ENCODE measurements at places on chromosomes 2 and 18.

- no peak overlapping the region for H3K4me3 ChIP-seq
- H3K4me1 ChIP-seq: peaks cover 27% of the 10 kb centered on the region
- DNase-seq: no peak
- H3K27me3 ChIP-seq: no peaks in the 10 kb centered on the region
- H3K36me3 ChIP-seq: no peaks in the 10 kb centered on the region
Measured at GRCh38 chr2:235024191-235024860, 72.5 kb downstream of the SH3BP4 start.

DNA sequence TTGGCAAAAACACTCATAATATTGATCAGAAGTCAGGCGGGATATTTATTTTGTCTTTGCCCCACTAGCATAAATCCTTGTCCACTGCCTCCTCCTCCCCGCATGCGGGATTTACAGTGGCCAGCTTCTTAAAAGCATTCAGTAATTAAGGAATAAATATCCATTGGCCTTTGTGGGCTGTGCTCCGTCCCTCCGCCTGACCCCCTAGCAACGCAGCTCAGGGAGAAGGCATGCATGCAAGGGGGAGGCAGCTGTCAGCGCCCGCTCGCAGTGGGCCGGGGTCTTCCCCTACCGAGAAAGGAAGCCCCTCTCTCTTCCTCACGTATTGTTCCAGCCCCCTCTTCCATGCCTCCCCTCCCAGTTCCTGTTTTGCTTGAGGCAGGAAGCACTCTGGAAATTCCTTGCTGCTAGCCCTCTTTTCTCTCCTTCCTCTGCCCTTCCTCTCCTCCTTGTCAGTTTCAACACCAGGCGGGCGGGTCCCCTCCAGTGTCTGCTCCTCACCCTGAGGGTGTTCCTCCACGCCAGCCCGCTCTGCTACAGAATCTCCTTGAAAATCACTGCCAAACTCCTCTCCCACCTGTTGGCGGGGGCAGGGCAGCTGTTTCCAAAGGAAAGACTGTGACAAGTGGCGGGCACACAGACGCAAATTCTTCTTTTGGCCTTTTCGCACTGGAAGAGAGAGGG is 60.1 kb downstream of the GBX2 start:
- no peak overlapping the region for H3K27ac ChIP-seq

DNA sequence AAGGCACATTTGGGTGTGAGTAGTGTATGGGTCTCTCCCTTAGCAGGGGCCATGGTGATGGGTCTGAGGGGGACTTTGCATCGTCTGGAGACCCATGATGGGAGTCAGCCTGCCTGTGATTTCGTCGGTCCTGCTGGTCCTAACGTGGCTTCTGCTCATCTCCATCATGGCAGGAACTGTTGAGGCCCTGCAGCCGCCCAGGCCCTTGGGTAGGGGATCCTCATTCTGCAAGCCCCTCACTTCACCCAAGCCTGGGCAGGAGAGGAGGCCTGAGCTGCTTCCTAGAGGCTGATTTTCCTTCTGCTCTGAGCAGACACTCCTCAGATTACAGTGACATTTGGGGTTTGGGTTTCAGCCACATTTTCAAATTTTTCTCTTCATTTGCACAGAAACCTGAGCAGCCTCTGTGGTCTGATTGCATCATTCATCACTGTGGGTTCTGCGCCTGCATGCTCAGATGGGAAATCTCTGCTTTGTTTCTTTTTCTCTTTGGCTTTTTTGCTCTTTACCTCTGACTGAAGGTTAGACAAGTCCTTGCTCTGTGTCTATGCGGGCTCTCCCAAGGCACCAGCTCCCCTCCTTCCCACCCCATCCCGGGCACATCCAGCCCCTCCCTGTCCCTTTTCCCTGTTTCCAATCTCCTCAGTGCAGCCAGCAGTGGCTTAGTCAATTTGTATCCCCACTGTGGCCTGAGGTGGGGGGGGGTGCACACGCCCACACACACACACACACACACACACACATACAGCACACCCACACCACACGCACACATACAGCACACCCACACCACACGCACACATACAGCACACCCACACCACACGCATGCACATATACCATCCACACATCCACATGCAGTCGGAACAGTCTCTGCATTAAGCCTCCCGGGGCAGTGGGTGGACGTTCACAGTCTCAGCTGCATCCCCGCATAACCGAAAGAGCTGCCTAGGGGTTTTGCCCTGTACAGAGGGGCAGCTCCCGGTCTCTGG is 305.4 kb upstream of the HS6ST1 start:
- peaks cover 24% of the 10 kb centered on the region for H3K4me1 ChIP-seq
- no peak overlapping the region for H3K4me3 ChIP-seq
- DNase-seq: peak; percentile 36
- no peak overlapping the region for H3K27ac ChIP-seq
- H3K36me3 ChIP-seq: no peaks in the 10 kb centered on the region
- no peaks in the 10 kb centered on the region for H3K27me3 ChIP-seq

GRCh38 chr18:62999392-62999791 is 284.1 kb downstream of the PHLPP1 start:
- H3K27me3 ChIP-seq: no peaks in the 10 kb centered on the region
- H3K27ac ChIP-seq: no peak overlapping the region
- no peak overlapping the region for H3K4me3 ChIP-seq
- no peaks in the 10 kb centered on the region for H3K36me3 ChIP-seq
- H3K4me1 ChIP-seq: no peaks in the 10 kb centered on the region

Data from heart left ventricle (tissue), 16 donors.